ENCODE measurements at places on chromosomes 6 and 20.

DNA sequence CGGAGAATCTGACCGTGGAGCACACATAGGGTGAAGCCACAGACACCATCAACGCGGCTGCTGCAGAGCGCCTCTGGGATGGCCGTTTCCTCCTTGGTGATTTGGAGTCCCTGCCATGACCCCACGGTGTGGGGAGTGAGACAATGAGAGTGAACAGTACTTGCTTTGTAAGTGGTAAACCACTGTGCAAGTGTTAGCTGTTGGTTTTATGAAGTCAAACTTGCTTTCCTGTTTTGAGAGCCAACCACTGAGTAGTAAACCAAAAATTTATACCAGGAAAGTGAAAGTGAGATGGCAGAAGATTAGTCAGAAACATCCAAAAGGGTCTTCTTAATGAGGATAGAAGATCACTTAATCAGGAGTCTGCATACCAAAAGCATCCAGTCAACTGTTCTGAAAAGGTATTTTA lies 160.7 kb downstream of the FOXC1 start:
- peak; percentile 33 for DNase-seq

- no peak for DNase-seq
Measured at GRCh38 chr20:9441948-9442347, 72.4 kb upstream of the LAMP5 start.

- no peak for DNase-seq
Measured at GRCh38 chr6:136963259-136963658, 41.2 kb downstream of the SLC35D3 start.

GRCh38 chr6:41558033-41558807 lies 12.0 kb downstream of the FOXP4 start:
- no peak for DNase-seq

- no peak for DNase-seq
Measured at GRCh38 chr6:2035046-2035445, 210.4 kb downstream of the GMDS start.

- peak; percentile 7 for DNase-seq
Measured at GRCh38 chr6:161543684-161544309, 269.9 kb upstream of the AGPAT4 start.

DNA sequence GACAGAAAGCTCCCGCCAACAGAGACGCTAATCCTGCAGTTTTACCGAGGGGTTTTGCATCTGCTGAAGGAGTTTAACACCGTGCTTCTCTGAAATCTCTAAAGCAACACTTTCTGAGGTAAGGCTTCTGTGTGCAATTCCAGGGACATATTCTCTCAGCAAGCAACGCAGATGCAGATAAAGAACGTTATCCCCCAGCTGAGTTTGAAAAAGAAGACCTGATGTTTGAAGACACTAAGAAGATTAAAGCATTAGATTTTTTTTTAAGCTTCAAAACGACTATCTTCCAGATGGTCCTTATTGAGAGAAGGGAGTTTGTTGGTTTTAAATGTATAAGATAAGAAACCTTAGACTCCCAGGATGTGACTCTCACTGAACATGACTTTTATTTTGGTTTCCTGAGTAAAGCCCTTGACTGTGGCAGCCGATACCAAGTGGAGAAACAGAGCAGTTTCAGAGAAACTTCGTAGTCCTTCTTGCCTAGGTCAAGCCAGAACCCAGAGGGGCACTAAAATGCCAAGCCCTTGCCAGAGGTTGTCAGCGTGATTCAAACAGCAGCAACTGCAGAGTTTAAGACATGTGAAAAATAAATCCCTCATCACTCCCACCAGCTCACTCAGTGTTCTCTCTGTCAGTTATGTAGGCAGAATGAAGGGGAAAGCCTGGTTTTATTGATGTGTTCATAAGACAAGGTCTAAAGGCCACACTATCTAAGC lies 353.3 kb upstream of the CNR1 start:
- no peak for DNase-seq

DNA sequence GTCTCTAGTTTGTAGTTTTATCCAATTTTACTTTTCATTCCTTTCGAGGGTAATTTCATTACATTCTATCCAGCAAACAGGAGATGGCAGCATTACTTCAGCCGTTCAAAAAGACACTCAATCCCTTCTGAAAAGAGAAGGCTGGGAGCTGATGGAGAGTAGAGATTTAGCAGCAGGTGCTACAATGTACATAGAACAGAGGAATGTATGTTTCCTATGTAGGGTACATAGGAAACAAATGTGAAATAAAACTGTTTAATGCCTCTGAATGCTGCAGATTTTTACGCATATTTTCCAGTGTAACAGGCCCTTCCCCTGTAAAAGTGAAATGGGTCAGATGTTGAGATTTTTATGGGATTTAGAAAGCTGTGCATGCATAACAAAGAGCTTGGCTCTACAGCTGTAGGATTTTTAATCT lies 16.0 kb downstream of the RPS12 start:
- DNase-seq, result no peak

DNA sequence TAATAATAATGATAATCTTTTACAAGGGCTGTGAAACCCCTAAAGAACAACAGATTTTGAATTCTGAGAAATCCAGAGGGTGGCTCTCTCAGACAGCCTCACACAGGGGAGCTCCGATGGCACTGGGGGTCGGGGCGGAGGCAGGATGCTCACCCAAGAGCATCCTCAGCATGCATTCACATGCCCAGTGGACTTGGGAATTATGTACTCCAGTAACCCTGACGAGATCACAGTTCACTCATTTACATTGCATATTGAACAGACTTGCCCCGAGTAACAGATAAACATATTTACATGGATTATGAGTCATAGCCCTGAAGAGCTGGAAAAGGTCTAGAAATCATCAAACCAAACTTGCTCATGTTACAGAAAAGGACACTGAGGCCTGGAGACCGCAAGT lies 482.7 kb upstream of the JARID2 start:
- DNase-seq, result no peak

DNA sequence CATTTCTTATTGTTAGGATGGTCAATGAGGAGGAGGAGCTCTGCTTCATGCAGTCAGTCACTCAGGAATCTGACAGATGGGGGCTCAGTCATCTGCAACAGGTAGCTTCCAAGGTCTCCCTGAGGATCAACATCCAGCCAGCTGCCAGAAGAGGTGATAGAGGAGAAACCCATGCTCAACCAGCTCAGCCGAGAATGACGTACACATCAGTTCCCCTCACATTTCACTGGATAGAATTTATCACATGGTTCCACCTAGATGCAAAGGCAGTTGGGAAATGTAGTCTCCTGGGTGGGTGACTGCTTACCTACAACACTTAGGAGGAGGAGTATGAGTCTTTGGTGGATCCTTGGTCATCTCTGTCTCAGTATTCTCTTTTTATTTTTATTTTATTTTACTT lies 144.5 kb downstream of the CEBPB start:
- peak; percentile 45 for DNase-seq

- no peak for DNase-seq
Measured at GRCh38 chr6:134182528-134182927, 130.1 kb upstream of the SLC2A12 start.

GRCh38 chr20:52422574-52423336 lies 231.2 kb upstream of the ZFP64 start:
- DNase-seq, result no peak

DNA sequence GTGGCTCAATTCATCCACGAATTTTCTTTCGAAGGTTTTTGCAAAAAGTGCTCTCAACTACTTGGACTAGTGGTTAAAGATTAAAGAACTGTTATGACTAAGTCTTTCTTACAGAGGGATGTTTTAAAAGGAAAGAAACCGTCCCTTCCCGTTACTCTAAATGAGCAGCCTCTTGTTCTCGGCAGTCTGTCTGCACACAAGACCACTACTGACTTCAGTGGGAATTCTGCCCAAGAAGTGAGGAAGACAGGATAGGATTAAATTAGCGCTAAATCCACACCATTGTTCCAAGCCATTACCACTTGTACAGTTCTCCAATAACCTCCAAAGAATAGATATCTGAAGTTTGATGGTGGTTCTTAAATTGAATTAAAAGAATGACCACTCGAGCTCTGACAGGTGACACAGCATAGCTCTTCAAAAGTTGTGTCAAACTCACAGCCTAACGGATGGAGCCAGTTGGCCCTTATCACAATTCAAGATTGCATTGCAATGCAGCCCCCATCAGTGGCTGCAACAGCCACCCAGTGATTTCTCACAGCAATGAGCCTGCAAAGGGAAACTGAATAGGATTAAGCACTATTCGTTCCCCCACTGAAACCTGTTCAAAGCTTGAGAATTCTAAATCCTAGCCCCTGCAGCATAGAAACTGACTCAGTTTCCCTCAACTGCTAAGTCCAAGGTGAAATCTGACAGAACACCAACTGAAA lies 1.8 kb downstream of the EPB41L2 start:
- DNase-seq, result peak; percentile 17

DNA sequence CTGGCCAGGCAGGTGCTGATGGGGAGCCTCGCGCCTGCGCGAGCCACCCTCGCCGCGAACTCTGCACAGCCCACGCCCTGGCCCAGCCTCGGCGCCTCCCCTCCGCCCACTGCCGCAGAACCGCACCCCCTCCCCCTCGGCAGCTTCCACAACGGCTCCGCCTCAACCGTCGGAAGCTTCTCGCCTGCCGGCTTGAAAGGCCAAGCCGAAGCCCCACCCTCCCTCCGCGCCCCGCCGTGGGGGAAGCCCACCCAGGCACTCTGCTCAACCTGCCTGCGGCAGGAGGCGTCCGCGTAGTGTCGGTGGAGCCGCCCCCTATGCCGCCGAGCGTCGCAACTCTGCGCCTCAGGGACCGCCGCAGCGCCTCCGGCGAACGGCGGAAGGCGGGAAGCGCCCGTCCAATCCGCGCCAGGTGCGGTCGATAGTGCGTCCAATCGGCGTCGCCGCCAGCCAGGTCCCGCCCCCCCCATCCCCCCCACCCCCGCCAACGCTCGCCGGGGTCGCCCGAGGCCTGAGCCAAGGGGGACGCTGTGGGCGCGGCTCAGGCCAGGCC lies at the start of gene SYCP2:
Gene SYCP2 (minus strand): TSS at position 342 of the 553 bp plus-strand sequence. CDS start 11,224 bp downstream, outside the sequence.
- DNase-seq, result peak; percentile 91

- peak; percentile 53 for DNase-seq
Measured at GRCh38 chr6:15464211-15464725, 198.6 kb downstream of the DTNBP1 start.

GRCh38 chr6:31113861-31114540 lies 599 bp upstream of the PSORS1C1 start:
- DNase-seq, result no peak

DNA sequence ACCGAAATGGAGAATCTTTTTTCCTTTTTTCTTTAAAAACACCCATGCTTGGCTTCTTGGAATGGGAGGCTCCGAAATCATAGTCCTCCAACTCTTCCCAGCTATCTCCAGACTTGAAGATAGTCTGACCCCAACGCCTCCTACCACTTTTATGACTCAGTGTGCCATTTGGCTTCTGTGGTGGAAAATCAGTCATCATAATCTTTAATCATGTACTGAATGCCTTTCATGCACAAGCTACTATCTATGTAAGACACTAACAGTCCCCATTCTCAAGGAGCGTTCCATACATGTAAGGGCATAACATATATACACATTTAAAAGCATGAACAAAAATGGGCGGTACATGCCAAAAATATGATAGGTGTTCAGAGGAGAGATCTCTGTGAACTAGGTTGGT lies 44.1 kb downstream of the TMEM14B start:
- no peak for DNase-seq

DNA sequence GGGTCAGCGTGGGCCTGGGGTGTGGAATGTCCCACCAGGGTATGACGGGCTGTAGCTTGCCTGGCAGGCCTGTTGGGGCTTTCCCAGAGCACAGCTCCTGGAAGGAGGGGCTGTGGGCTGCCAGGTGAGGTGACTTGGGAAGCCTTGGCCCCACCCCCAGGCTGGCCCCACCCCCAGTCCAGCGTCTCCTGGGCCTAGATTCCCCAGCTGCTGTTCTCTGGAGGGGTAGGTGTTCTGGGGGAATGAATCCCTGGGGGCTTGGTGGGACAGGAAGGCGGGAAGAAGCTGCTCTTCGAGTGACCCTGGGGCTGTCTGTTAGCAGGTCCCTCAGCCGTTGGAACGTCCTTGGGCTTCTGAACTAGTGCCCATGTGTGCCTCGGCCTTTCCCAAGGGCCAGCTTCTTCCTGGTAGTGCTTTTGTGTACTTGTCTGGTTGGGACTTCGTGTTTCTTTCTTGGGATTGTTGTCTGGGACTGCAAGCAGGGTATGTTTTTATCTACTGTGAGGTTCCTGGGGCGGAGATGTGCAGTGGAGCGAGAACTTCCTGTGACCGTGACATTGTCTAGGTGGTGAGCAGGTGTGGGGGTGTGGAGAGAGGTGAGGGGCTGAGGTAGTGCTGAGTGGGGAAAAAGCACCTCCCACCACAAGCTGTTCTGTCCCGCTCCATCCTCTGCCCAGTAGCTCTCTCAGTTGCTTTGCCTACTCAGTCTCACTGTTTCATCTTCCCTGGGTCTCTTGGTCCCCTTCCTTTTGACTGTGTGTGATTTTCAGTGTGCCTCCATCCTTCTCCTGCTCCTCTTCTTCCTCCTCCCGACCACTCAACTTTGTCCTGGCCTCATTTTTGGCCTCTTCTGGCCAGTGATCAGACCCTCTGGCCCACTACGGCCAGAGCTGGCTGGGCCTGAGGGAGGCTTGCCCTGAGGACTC lies 1.3 kb upstream of the DDR1 start:
- peak; percentile 84 for DNase-seq

DNA sequence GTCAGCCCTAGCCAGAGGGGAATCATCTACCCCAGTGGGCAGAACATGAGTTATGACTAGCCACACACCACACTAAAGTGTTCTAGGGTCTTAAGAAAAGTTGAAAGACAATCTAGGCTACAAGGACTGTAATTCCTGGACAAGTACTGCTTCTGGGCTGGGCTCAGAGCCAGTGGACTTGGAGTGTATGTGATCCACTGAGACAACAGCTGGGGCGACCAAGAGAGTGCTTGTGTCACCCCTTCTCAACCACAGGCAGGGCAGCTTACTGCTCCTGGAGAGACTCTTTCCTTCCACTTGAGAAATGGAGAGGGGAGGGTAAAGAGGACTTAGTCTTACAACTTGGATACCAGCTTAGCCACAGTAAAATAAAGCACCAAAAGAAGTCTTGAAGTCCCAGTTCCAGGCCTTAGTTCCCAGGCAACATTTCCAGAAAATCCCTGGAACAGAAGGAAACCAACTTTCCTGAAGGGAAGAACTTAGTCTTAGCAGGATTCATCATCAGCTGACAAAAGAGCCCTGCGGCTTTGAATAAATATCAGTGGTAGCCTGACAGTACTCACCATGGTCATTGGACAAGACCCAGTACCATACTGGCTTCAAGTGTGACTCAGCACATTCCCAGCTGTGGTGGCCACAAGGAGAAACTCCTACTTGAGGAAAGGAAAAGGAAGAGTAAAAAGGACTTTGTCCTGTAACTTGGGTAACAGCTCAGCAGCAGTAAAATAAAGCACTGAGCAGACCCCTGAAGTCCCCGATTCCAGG lies 355.1 kb upstream of the ADGRB3 start:
- no peak for DNase-seq

DNA sequence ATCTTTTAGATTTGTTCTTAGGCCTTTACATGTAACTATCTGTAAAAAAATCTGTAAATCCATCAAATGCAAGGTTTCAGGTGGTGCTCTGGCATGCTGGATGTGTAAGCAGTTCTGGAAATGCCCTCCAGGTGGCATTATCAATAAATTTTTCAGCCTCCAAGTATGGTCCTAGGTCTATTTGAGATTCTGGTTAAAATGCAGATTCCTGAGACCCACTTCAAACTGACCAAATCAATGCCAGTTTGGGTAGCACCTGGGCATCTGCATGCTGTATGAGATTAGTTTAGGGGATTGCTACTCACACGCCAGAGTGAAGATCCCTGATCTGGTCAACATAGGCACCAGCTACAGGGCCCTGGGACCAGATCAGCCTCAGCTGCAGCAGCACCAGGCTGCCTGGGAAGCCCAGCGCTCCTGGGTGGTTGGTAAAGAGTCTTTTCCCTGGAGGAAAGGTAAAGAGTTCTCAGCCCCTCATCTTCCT lies 507.3 kb upstream of the CITED2 start:
- DNase-seq, result peak; percentile 25

GRCh38 chr20:58531063-58531462 lies 15.9 kb upstream of the APCDD1L start:
- DNase-seq, result no peak
